ENCODE measurements at places on chromosomes 12 and 14. TPM values are rescaled to one million over a fixed set of nuclear protein-coding genes. Genes with fewer than 3 reads are reported as not detected.

LETMD1 gene
- total RNA-seq, result 27.3 TPM

AQP2 gene
- total RNA-seq, result not detected

GRCh38 chr14:39621678-39622077 lies 189.4 kb upstream of the FBXO33 start:
- DNase-seq, result no peak

DNA sequence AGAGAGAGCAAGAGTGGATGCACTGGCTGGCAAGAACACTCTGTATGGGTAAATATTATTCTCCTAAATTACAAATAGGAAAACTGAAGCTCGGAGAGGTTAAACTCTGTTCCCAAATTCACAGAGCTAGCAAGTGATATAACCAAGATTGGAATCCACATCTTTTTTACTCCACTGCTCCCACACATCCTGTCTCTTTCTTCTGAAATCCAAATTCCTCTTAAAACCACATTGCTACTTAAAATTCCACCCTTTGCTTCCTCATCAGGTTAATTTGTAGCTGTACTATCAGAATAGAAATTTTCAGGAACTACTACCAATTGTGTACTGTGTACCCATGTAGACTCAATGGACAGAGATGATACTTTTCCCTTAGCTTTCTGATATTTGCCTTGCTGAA lies 74.4 kb downstream of the ARMH4 start:
- DNase-seq, result no peak

DNA sequence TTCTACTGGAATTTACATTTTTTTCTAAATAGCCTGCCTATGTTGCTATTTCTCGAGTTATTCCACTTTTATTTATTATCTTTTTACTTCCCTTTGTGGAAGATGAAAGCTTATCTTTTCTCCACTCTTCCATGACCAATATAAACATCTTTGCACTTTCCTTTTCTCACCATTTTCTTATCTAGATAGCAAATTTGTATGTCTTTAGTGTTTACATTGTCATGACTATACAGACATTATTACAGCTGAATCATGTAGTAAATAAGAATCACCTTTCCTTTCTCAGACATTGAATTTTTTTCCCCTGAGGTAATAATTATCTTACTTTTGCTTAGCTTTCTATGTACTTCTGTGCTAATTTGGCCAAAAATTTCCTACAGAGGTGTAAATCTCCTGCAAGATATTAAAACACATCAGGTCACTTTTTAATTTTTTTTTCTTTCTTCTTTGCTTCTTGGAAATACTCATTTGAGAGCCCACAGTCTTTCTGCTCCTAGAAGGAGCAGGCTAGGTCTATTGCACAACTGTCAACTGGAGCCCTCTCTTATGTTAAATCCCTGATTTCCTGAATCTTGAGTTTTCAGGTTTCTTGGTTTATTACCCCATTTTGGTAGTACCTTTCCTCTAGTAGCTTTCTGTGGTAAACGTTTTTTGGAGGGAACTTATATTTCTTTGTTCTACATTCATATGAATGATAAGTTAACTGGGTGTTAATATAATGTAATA lies 109.0 kb upstream of the ATP2B1 start:
- no peak for DNase-seq

DNA sequence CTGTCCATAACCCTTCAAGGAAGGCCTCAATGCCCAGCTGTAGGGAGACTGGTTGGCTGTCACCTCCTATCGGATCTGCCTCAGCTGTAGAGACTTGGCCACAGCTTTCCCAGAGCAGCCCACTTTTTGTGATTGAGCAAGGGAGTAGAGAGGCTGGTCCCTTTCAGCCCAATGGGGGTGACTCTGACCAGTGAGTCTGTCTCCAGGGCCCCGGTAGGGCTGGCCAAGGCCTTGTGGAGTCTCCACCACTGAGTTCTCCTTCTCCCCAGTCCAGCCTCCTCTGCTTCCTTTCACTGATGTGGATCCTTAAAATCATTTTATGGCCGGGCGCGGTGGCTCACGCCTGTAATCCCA lies 14.5 kb upstream of the HPD start:
- DNase-seq, result no peak

- no peak for DNase-seq
These were observed 17.3 kb upstream of the STAC3 start for GRCh38 chr12:57268264-57268663.

DNA sequence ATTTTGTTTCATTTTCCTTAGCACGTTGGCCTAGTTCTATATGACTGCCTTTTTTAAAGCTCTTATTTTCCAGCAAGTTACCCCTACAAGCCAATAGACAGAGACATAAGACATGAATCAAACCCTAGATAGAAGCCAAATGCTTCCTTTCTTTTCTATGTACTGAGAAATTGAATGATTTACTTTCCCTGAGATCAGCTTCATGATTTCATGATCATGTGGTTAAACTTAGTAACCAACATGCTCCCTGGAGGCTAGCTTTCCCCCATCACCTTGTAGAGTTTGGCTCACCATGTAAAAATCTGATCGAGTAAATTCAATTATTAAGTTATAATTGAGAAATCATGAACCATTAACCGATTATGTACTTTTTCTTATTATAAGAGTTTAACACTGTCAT lies 148.1 kb upstream of the LRIG3 start:
- no peak for DNase-seq

GAS2L3 gene
- 2.8 TPM for total RNA-seq

DNA sequence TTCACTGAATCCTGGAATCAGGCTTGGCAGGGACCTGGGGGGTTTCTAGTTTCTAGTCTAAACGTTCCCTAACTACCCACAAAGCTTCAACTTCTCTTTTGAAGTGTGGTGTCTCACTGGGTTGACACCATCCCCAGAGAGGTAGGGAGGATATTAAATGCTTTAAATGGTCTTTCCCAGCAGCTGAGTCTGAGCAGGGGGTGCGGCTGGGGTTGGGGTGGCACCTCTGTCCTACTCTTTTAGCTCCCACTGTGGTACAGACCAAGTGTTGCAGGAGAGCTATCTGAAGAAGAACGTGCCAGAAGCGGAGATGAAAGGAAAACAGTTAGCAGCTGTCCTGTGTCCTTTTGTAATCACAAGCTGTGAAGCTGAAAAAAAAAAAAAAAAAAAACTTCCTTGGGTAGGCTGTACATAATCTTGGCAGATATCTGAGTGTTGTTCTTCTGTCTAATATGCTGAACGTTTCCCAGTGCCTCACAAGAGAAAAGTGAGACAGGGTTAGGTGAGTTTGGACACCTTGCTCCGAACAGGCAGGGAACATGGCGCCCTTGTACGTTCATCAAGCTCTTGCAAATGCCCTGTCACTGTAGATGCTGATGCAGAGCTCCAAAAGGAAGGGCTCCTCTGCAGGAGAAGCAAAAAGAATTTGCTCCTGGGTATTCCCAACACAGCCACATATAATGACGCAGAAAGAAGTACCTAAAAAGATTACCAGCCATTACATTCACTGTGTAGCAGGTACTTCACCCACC lies 447.2 kb downstream of the APAF1 start:
- DNase-seq, result no peak
